CD4-positive, alpha-beta memory T cell (primary cell): ENCODE measurements at places on chromosomes 12 and 14. TPM values are rescaled to one million over a fixed set of nuclear protein-coding genes. Genes with fewer than 3 reads are reported as not detected.

DNA sequence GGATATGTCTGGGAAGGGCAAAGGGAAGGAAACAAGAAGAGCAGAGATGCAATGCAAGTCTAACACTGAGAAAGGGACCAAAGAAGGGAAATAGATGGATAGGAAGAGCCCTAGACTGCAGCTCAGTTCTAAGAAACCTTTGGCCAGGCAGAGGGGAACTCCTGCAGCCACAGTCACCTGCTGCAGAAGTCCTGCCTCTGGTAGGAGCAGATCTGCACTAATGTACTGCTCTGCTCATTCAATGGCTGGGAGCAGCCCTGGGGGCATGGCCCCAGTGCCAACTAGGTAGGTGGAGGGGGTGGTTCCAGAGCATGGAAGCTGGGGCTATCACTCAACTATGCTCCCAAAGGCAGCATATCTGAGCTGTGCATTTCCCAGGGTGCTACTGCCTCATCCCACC is 388.9 kb downstream of the PCNX1 start:
- H3K27ac ChIP-seq: no peak overlapping the region
- H3K4me3 ChIP-seq: no peak overlapping the region
- no peak for DNase-seq
- H3K36me3 ChIP-seq: no peaks in the 10 kb centered on the region
- no peaks in the 10 kb centered on the region for H3K4me1 ChIP-seq

DNA sequence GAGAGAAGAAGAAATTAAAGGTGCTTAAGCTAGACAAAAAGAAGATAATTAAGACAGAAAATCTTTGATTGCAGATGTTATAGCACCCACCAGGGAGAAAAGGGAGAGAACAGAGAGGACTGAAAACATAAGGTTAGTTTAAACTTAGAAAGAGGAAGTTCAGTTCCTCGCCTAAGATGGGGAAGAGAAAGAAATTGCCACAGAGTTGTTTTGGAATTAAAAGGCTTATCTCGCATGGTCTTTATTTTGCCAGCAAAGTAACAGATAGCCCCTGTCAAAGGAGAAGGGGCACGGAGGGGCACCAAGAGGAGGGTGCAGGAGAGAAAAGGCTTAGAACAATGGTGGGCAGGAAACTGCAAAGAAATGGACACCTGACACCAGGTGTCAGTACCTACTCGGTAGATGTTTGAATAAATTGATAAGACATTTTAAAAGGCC is 17.8 kb upstream of the OXA1L start:
- no peak for DNase-seq
- no peaks in the 10 kb centered on the region for H3K4me1 ChIP-seq
- no peaks in the 10 kb centered on the region for H3K27me3 ChIP-seq
- no peak overlapping the region for H3K4me3 ChIP-seq

DNA sequence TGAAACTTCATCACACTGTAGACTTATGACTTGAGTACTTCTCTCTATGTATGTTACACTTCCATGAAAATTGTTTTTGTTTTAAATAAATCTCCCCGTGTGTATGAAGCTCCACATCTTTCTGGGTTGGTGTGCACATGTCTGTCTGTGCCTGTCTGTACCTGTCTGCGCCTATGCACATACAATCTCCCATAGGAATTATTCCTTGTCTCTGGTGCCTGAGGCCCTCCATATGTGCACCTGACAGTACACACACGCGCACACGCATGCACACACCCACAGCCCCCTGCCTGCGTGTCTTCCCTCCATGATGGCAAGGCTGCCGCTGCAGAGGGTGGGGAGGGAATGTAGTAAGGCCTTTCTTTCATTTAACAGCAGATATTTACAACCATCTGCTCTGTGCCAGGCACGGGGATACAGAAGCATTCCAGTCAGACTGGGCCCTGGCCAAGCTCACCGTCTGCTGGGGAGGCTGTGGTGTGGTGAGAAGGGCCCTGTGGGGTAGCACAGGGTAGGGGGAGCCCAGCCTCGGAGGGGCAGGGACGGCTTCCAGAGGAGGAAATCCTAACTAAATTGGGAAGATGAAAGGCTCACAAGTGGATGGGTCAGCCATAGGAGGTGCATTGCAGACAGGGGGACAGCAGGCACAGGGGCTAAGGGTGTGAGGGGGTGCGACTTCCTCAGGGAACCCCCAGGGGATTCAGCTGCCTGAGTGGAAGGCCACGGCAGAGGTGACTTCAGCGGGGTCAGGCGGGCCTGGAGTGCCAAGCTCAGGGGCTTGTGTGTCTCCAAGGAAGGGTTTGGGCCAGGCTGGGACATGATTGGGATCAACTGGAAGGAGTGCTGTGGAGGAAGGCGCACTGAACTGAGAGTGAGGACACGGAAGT is 26.1 kb downstream of the KRT8 start:
- H3K4me1 ChIP-seq: peaks cover 14% of the 10 kb centered on the region
- no peak overlapping the region for H3K4me3 ChIP-seq
- H3K27ac ChIP-seq: no peak overlapping the region
- no peaks in the 10 kb centered on the region for H3K27me3 ChIP-seq

DNA sequence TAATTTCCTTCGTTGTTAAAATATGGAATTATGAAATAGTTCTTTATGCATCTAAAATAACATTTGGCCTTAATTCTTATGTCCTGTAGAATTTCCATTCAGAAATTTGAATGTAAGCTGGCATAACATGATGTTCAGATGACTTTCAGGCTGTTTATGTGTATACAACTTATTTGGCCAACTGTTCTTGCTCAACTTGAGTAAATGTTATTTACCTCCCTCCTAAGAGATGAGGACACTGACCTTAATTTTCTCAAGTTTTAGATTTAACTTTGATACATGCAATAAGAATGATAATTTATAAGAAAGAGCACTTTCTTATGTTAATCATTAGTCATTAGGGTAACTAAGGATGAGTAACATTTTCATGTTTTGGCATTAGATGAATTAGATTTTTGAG is 365.4 kb downstream of the AEBP2 start:
- H3K27me3 ChIP-seq: no peaks in the 10 kb centered on the region
- no peak overlapping the region for H3K4me3 ChIP-seq
- no peak overlapping the region for H3K27ac ChIP-seq
- peaks cover 7% of the 10 kb centered on the region for H3K4me1 ChIP-seq
- no peaks in the 10 kb centered on the region for H3K36me3 ChIP-seq

Gene CCDC197
- total RNA-seq: not detected

Gene OR5AU1
- total RNA-seq: not detected

Gene BAZ2A
- 206 TPM for total RNA-seq

DNA sequence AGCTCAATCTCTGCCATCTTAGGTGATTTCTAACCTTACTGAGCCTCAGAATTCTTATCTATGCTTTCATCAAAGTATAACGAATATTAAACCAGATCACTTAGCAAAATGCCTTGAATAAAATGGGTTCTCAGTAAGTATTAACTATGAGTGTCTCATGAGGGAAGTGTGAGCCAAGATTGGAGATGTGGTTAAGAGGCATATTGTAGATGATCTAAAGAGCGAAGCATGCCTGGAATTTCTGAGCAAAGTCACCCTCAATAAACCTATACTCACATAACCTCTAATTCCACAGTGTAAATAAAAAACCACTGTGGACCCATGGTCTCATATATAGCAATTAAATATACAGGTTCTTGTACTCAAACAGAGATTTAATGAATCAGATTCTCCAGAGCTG is 193.1 kb upstream of the FSCB start:
- no peaks in the 10 kb centered on the region for H3K36me3 ChIP-seq
- no peaks in the 10 kb centered on the region for H3K4me1 ChIP-seq
- H3K27me3 ChIP-seq: no peaks in the 10 kb centered on the region
- H3K27ac ChIP-seq: no peak overlapping the region

DNA sequence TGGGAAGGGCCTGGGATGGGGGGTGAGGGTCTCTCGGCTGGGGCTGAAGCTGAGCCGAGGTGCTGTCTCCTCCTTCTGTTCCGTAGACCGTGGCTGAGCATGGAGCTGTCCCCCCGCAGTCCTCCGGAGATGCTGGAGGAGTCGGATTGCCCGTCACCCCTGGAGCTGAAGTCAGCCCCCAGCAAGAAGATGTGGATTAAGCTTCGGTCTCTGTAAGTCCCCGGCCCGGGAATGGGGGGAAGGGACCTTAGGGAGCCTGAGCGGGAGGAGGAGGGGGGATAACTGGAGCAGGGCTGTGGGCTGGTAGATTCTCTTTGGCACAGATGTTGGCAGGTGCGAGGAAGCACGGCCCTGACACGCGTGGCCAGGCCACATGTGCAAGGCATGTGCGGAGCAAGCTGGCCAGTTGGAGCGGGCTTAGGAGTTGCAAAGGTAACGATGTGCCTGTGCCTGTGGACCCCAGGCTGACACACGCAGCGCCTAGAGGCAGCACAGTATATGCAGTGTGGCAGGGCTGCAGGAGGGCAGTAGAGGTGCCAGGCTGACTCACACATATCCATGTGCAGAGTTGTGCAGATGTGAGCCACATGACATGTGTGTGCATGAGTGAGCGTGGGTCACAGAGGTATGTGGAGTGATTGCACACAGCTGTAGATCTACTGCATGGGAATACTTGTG is 512 bp downstream of the PDE1B start:
- H3K4me1 ChIP-seq: peaks cover 15% of the 10 kb centered on the region
- H3K27ac ChIP-seq: no peak overlapping the region
- no peaks in the 10 kb centered on the region for H3K36me3 ChIP-seq
- no peaks in the 10 kb centered on the region for H3K27me3 ChIP-seq
- H3K4me3 ChIP-seq: no peak overlapping the region

DNA sequence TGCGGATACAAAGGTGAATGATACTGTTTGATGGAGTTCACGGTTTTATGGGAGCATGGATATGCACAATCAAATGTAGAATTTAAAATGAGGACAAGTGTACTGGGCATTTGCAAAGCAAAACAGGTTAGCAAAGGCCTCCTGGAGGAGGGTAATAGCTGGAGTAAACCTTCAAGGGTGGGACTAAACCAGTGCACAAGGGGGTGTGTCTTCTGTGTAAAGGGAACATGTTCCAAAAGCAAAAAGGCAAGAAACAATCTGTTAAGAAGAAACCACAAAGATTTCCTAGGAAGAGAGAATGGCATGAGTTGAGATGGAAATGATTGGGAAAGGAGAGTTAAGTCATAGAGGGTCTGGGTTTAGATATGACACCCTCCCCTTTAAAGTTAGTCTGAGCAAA is 109.2 kb upstream of the SLCO1C1 start:
- H3K27me3 ChIP-seq: no peaks in the 10 kb centered on the region
- no peaks in the 10 kb centered on the region for H3K4me1 ChIP-seq
- H3K36me3 ChIP-seq: no peaks in the 10 kb centered on the region
- H3K4me3 ChIP-seq: no peak overlapping the region
- no peak overlapping the region for H3K27ac ChIP-seq

- H3K27ac ChIP-seq: no peak overlapping the region
- H3K27me3 ChIP-seq: no peaks in the 10 kb centered on the region
- DNase-seq: no peak
- H3K4me3 ChIP-seq: no peak overlapping the region
Measured at GRCh38 chr12:96218989-96219678, 25.0 kb downstream of the ELK3 start.

Gene SYCP3
- 0.28 TPM for total RNA-seq

DNA sequence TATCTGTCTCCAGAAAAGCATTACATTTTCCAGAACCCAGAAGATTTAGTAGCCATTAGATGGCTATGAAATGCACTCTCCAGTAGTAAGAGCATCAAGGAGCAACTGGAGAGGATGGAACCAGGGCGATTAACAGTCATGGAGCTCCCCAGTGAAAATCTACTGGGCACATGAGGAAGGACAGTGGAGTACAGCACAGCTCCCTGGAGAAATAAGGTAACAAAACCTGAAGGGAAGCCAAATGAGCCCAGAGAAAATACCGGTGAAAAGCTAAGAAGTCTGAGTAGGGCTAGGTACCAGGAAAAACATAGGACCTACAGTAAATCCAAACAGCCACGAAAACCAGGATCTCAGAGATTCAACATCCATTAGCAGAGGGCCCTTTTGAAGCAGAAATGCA is 21.6 kb downstream of the SOX5 start:
- DNase-seq: no peak
- H3K27me3 ChIP-seq: no peaks in the 10 kb centered on the region
- H3K27ac ChIP-seq: no peak overlapping the region
- no peaks in the 10 kb centered on the region for H3K36me3 ChIP-seq
- H3K4me1 ChIP-seq: no peaks in the 10 kb centered on the region

DNA sequence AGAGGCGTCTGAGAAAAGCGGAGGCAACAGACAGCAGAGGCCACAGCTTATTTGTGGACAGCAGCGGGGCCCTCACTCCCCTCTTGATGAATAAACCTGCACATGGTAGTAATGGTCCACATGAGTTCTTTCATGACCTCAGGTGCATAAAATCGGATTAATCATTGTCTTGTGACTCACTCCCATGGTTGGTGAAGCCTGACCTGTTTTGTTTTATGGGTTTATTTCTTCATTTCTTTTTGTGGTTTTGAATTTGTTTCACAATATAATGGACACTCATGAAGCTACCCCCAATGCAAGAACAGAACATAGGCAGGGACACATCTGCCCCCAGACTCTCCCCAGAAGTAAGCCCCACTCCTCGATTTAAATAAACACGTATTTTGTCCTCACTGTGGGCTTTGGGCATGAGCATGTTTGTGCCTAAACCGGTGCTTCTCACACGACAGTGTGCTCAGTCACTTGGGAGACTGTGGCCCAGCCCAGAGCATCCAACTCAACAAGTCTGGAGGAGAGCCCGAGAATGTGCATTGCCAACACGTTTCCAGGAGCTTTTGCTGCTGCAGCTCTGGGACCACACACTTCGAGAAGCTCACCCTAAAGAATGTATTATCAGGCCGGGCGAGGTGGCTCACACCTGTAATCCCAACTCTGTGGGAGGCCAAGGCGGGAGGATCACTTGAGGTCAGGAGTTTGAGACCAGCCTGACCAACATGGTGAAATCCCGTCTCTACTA is 116.1 kb downstream of the SCARB1 start:
- no peak overlapping the region for H3K27ac ChIP-seq
- no peak for DNase-seq
- no peaks in the 10 kb centered on the region for H3K27me3 ChIP-seq

DNA sequence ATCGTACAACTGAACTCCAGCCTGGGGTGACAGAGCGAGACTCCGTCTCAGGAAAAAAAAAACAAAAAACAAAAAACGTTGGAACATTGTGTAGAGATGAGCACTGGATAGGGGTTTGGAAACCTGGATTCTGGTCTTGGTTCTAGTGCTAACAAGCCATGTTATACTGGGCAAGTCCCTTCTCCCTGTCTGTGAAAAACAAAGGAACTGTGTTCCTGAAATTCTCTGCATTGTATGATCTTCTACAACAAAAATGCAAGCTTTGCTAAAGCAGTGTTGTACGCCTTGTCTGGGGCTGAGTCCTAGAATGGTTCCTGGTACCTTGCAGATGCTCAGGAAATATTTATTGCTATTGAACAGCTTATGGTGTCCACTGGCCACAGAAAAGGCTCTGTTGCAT is 13.4 kb downstream of the GPRC5D start:
- H3K27ac ChIP-seq: no peak overlapping the region
- H3K27me3 ChIP-seq: no peaks in the 10 kb centered on the region
- H3K4me1 ChIP-seq: no peaks in the 10 kb centered on the region
- H3K36me3 ChIP-seq: no peaks in the 10 kb centered on the region
- no peak overlapping the region for H3K4me3 ChIP-seq

GRCh38 chr12:122730215-122731014 is at the start of gene HCAR1:
Gene HCAR1 (minus strand): TSS chr12:122730844. CDS start chr12:122730339, 505 bp downstream.
- H3K27ac ChIP-seq: no peak within 1 kb of the TSS
- H3K36me3 ChIP-seq: no peaks in the 10 kb centered on the region
- no peak for DNase-seq

Gene C12orf42
- total RNA-seq: 8.4 TPM

Gene P2RX2
- total RNA-seq: not detected
